Renal cortex interstitium (tissue), 15 donors: ENCODE measurements at places on chromosomes 4 and X.

- DNase-seq: no peak
Observed at GRCh38 chr4:98722000-98722399, 63.6 kb upstream of the TSPAN5 start.

- peak; percentile 39 for DNase-seq
Observed at GRCh38 chr4:17033025-17033767, 134.8 kb upstream of the LDB2 start.

DNA sequence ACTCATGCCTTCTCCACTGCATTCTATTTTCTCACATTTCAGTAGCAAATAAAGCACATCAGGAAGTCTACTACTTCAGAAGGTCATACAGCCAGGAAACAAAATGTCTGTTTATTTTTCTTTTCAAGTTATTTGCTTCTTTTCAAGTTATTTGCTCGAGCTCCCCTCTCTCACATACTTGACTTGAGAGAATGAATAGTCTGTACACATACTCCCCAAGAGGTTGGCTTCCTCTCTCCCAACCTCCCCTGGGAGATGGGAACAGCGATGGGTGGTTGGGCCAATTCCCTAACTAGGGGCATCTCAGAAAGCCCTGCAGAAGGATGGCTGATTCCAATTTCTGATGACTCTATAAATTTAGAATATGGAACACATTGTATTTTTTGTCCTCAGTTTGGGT, 64.7 kb upstream of the PTPN13 start:
- DNase-seq: no peak

GRCh38 chr4:22356987-22357596, 158.8 kb downstream of the ADGRA3 start:
- no peak for DNase-seq

DNA sequence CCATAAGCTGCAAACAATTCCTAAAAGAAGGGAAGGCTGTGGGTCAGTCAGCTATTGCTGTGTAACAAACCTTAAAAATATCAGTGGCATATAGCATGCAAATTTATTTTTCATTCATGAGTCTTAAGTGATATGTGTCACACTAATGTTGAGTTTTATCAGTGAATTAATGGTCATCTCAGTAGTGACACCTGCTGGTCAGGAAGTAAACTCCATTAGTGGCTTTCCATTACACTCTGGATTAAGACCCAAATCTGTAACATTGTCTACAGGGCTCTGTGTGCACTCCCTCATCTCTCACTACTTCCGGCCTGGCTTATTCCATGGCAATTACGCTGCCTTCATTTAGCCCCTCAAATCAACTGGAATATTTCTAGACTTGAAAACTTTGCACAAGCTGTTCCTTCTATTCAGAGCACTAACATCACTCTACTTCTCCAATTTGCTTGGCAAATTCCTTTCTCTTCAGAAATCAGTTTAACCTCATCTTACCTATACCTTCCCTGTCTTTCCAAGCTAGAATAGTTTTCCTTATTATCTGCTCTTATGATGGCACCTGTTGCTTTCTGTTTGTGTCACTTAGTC, 217.3 kb upstream of the TAPT1 start:
- DNase-seq: no peak

DNA sequence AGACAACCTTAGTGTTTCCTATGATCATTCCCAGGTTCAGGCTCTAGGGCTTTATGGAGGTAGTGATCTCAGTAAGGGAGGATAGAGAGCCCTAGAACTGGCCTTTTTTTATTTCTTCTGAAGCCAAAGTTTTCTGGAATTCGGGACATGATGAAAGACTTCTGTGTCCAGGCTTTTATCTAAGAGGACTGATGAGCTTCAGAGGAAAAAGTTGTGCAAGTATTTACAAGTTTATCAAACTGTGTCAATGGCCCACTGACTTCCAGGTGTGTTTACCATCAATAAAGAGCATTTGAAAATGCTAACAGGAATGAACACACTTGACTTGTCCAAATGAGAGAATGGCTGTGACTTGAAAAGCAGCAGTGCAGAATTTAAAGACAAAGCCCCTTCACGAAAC, 254.6 kb downstream of the DCTD start:
- no peak for DNase-seq

DNA sequence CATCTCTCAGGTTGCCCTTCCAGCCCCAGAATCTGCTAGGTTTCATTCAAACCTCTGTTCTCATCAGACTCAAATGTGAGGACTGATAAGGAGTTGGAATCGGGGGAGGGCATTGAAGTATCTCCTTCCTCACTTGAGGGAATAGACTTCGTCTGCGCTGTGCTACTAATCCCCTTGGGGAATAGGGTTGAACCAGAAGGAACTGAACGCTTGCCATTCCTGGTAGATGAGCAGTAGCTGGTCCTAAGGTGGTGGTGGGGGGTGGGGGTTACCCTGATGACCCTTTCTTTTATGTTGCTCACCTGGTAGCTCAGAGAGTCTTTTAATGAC, 692 bp upstream of the SLC9A7 start:
- DNase-seq: no peak

- DNase-seq: no peak
Observed at GRCh38 chrX:9420275-9421265, 44.3 kb upstream of the TBL1X start.

DNA sequence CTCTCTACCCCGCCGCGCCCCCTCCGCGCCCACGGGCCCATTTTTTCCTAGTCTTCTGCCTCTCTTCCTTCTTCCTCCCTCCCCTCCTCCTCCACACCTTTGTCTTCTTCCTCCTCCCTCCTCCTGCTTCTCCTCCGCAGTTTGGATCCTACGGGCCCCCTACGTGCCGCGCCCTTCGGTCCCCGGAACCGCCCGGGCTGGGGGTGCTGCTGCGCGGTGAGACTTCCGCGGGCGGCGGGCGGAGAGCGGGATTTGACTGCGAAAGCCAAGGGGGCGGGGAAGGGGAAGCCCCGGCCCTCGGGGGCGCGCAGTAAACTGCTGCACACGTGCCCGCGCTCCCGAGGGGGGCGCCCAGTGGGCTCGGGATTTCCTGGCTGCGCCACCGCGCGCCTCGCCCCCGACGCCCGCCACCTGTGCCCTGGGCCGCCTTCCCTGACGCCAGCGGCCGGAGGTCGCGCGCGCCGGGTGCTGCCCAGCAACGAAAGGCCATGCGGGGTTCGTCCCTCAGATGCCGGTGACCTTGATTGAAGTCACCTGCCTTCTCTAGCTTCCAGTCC, 3.3 kb upstream of the NKX3-2 start:
- no peak for DNase-seq

DNA sequence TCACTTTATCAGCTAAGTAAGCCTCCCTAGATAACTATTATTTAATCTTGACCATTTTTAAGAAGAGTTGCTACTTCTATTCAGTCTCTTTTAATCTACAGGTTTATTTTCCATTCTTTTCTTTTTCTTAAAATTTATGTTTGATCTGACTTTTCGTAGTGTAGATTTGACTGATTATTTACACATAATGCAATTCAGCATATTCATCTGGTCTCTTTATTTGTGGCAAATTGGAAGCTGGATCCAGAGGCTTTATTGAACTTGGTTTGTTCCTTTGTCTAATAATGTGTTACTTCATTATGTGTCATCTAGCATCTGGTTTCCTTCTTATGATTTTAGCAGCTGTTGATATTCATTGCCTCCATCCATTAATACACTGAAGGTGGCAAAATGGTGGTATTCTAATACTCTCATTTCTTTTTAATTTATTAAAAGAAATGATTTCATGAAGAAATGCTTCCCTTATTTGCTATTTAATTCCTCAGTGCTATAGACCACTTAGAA, 113.0 kb downstream of the FBXW7 start:
- no peak for DNase-seq
